CD4-positive, alpha-beta T cell treated with Interleukin-15 for 1 hour (primary cell): ENCODE measurements at places on chromosomes 3 and 15.

GRCh38 chr3:38334142-38335055 is 12.2 kb upstream of the XYLB start:
- no peak for DNase-seq

GRCh38 chr15:27865926-27866325 is 233.2 kb downstream of the OCA2 start:
- no peak for DNase-seq

DNA sequence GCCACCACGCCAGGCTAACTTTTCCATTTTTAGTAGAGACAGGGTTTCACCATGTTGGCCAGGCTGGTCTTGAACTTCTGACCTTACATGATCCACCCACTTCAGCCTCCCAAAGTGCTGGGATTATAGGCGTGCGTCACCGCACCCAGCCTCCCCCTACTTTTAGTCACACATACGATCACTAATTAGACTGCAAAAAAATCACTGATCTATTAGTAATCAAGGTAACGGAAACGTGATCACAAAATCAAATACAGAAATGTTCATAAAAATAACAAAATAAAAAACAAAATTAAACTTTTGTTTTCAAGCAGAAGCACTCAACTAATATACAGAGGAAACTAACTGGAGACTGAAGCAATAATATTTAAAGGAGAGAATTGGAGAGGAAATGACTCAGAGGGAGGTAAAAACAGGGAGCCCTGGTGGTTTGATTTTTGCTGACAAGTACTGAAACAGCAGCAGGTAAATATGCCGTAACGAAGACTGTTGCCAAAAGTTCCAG is 4.6 kb downstream of the WDR53 start:
- no peak for DNase-seq

DNA sequence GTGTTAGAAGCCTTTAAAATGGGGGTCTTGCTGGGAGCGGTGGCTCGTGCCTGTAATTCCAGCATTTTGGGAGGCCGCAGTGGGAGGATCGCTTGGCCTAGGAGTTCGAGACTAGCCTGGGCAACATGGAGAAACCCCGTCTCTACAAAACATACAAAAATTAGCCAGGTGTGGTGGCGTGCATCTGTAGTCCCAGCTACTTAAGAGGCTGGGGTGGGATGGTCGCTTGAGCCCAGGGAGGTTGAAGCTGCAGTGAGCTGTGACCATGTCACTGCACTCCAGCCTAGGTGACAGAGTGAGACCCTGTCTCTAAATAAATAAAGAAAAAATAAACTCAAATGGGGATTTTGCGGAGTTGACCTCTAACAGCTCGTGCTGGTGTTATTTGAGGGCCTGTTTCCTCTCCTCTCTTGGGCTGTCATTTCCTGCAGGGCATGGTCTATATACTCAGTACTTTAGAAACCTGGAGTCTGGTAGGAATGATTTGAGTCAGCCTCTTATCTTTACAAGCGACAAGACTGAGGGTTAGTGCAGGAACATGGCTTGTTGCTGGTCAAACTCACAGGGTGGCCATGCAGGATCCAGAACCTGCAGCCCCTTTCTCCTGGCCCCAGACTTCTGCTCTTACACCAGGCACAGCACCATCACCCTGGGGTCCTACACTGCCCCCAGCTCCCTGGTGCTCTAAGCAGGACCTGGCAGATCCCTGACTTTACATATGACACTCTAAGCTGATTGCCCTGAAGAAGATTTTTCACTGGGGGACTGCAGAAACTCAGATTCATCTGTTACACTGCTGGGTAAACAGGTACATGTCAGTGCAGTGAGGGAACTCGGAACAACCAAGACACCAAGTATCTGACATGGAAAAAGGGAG is 15.1 kb downstream of the EHD4 start:
- no peak for DNase-seq

GRCh38 chr3:12879191-12879815 is 37.9 kb upstream of the RPL32 start:
- DNase-seq, result no peak

- DNase-seq, result no peak
Observed at GRCh38 chr3:146928421-146929059, 323.4 kb upstream of the PLSCR5 start.

- DNase-seq, result no peak
Observed at GRCh38 chr3:188006726-188007393, 147.1 kb upstream of the LPP start.

DNA sequence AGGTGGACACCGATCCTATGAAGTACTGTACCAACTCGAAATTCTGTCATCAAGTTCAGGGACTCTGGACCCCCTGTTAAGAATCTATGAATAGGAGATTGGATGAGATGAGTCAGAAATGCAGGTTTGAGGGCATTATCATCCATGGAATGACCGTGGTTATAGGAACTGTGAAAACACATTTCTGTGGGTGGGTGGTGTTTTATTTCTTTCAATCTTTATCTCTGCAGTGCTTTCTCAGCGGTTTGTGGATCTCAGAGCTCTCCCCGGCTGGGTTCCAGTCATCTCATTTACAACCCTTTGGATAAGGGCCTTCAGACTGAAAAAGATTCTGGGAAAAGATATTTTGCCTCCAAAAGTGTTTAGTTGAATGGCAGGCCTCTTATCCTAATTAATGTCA is 5.4 kb upstream of the ABHD17C start:
- DNase-seq, result no peak

- no peak for DNase-seq
Observed at GRCh38 chr3:44232407-44232806, 9.3 kb upstream of the TOPAZ1 start.

GRCh38 chr3:195818301-195818700 is 6.6 kb upstream of the MUC4 start:
- DNase-seq, result no peak

GRCh38 chr15:40357246-40357645 is 773 bp upstream of the DISP2 start:
- DNase-seq, result no peak

- DNase-seq, result no peak
Observed at GRCh38 chr3:114052216-114052615, 4.1 kb downstream of the CCDC191 start.

DNA sequence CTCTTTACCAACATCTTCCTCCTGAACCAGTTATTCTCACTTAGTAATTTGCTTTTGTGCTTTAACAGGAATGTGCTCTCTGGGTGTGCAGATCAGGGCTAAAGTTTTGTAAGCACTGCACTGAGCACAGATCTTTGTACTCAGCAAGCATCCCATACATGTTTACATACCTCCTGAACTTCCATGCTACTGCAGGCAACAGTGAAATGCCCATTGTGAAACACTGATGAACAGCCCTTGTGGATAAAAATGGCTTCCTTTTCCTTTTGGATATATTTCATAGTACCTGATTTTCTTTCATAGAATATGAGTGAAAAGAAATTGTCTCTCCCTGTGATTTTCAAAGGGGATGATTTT is 855.9 kb downstream of the MCTP2 start:
- no peak for DNase-seq

GRCh38 chr3:47244531-47245100 is 38.0 kb downstream of the KIF9 start:
- DNase-seq, result no peak

- DNase-seq, result no peak
Observed at GRCh38 chr3:161558236-161558635, 61.6 kb downstream of the OTOL1 start.

DNA sequence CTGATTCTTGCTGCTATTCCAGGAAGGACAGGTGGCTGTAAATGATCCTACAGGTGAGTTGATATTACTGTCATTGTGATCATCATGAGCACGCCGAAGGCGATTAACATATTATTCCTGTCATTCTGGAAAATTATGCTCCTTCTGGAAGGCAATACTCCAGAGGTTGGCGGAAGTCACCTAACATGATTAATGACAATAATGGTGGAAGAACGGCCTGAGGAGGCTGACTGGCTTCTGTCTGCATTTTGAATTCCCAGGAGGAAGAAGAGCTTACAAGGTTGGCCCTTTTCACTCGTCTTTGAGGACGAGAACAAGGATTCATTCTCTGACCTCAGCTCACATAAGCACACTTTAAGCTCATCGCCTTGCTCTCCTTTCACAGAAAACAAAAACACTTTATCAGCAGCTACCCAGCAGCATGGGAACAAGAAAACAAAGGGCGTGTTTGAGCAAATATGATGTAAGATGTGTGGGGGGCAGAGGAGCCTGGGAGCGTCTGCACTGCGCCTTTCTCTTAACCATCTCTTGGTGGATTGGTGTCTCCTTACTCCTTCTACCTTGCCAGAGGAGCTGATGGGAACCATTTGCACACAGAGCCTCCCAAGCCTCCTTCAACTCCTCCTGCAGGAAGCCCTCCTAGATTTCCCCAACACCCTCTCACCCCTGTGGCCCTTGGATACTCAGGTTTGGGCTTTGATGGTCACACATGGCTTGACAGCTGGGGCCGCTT is 23.0 kb downstream of the ACSBG1 start:
- no peak for DNase-seq

DNA sequence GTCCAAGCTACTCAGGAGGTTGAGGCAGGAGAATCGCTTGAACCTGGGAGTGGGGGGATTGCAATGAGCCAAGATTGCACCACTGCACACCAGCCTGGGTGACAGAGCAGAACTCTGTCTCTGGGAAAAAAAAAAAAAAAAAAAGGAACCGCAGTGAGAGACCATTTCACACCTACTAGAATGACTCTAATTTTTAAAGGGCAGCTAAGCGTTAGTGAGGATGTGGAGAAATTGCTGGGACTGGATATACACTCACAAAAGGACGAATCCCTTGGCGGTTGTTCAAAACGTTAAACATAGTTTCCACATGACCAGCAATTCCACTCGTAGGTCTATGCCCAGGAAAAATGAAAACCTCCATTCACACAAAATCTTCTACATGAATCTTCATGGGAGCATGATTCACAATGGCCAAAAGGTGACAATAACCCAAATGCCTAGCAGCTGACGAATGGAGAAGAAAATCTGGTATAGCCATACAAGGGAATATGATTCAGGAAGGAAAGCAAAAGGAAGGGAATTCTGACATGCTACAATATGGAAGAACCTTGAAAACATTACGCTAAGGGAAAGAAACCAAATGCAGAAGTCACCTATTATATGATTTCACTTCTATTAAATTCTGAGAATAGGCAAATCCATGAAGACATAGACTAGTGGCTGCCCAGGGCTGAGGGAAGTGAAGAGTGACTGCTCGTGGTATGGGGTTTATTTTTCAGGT is 127.0 kb downstream of the CHSY1 start:
- no peak for DNase-seq

GRCh38 chr3:49673121-49673714 is 933 bp upstream of the APEH start:
- DNase-seq, result no peak

DNA sequence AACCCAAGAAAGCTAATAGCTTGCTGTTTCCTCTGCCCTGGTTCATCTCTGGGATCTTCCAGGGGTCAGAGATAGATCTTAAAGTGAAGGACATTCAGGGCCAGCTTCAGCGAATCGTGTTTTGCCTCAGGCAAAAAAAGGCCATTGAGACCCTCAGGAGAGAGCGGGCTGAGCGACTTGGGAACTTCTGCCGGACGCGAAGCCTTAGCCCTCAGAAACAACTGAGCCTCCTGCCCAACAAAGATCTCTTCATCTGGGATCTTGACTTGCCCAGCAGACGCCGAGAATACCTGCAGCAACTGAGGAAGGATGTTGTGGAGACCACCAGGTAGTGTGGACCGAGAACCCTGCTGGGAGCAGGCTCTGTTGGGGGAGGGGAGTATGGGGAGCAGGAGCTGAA is 42.5 kb downstream of the CDAN1 start:
- no peak for DNase-seq

GRCh38 chr3:63955830-63956545 is 43.8 kb upstream of the SCAANT1 start:
- no peak for DNase-seq

- no peak for DNase-seq
Observed at GRCh38 chr3:4846543-4846942, 132.7 kb upstream of the BHLHE40 start.

DNA sequence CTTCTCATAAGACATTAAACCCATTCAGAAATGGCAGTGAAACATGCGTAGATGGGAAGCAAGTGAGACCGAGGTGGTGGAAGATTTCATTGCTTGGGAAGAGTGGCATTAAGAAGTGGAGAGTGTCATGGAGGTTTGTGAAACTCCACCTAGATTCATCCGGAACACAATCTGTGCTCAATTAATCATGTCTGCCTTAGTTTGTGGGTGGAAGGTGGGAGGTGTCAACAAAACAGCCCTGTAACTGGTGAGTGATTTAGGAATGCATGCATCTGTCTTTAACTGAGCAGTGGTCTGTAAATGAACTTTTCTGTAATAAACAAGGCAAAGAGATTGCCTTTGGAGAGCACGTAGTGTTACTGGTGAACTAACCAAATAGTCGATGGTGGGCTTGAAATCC is 113.7 kb downstream of the WNT5A start:
- no peak for DNase-seq

DNA sequence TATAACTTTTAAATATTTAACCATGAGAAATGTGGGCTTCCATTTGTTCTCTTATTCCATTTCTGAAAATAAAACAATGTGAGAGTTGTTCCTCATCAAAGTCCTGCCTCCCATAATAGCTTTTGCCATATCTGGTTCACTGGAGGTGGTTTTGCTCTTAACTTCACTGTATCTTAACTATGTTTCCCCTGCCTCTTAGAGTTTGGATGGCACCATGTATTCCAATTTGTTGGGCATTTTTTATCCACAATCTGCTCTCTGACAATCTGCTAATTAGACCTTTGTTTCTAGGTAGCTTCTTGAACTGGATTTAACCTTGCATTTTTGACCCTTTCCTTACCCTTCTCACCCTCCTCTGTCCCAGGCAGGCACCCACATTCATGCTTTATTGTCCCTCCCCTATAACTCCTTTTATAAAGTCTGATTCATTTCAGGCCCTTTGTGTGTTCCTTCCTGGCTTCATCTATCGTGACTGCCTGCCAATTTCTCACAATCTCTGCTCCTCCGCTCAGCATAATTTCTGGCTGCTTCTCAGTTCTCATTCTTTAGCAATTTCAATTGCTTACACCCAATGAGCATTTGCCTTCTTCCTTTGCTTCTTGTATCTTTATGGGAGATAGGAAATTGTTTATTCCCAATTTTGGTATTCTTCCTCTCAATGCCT is 144.2 kb upstream of the ARHGEF26 start:
- no peak for DNase-seq

DNA sequence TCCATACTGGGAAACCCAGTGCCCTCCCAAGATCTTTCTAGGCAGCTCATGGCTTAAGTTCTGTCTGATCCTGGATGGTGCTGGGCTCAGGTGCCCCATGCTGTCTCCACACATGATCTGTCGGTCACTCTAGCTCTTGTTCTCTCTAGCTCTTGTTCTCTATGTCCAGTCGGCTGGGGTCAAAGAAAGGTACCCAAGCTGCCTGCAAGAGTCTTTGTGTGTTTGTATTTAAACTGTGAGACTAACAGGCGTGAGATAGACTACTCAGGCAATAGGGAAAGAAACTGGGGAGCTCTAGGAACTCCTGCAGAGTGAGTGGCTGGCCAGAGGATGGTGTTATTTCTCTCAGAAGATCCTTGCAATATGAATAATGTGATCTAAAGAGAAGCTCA is 40.2 kb downstream of the GPR156 start:
- DNase-seq, result no peak

DNA sequence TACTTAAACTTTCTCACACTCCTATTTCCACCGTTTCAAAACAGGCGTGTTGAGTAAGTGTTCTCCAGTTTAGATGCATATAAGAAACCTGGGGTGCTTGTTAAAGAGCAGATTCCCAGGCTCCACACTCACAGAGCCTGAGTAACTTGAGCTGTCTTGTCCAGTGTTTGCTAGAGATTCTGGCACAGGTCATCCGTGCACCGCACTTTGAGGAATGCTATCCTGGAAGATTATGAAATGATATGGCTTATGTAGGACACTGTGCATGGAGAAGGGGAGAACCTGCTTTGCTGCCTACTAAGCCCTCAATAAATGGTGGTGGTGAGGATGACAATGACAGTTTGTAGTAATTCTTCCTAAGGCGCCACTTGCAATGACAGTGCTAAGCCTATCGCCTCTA is 273.7 kb downstream of the PDZRN3 start:
- DNase-seq, result no peak
